Uterus (tissue), 4 donors: ENCODE measurements at places on chromosomes 12 and 14. TPM values are rescaled to one million over a fixed set of nuclear protein-coding genes. Genes with fewer than 3 reads are reported as not detected.

Gene YAF2
- 18.2 TPM for total RNA-seq

DNA sequence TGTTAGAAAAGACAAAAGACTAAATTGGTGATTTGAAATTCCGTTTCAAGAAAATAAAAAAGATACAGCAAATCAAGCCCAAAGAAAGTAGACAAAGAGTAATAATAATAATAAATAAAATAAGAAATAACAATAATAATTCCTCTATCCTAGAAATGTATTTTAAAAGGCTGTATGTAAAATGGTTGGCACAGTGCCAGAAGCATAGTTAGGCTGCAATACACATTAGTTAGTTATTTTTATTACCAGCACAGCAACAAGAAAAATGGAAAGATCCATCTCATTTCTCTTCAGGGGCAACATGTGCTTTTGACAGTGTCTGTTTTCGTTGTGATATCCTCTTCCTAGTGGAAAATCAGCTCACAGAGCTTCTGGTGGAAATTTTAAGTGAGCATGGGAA, 174.1 kb upstream of the TMTC1 start:
- no peaks in the 10 kb centered on the region for H3K27me3 ChIP-seq
- no peak overlapping the region for H3K4me3 ChIP-seq
- H3K36me3 ChIP-seq, result no peaks in the 10 kb centered on the region
- H3K27ac ChIP-seq, result no peak overlapping the region
- DNase-seq, result no peak
- H3K4me1 ChIP-seq, result no peaks in the 10 kb centered on the region

- H3K36me3 ChIP-seq, result no peaks in the 10 kb centered on the region
- peak overlapping the region; percentile 57 for H3K4me3 ChIP-seq
- DNase-seq, result peak; percentile 18
- H3K27ac ChIP-seq, result peak overlapping the region; percentile 96
- H3K27me3 ChIP-seq, result no peaks in the 10 kb centered on the region
Observed at GRCh38 chr14:35121026-35121886, 534 bp downstream of the PPP2R3C start.

DNA sequence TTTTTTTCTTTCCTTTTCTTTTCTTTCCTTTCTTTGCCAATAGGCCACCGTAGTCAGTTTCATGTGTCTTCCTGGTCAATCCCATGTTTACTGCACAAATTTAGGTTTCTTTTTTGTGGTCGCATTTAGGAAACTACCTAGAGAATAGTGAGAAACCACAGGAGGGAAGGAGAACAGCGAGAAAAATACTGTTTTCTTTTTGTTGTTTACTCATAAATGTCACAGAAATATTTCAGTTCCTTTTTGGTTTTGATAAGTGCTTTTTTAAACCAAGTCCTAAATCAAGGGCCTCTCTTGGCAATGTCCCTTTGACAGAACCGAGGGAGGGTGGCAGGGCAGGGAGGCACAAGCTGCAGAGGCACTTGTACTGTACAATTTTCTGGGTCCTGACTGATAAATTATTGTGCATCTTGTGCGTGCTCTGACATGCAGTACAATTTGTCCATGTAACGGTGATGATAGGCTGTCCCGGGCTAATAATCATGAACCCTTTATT, 326.1 kb downstream of the CACNA1C start:
- H3K4me1 ChIP-seq, result peaks cover 3% of the 10 kb centered on the region
- no peak for DNase-seq
- H3K27ac ChIP-seq, result peak overlapping the region; percentile 53
- no peaks in the 10 kb centered on the region for H3K36me3 ChIP-seq
- no peaks in the 10 kb centered on the region for H3K27me3 ChIP-seq
- H3K4me3 ChIP-seq, result no peak overlapping the region

- peak overlapping the region; percentile 52 for H3K27ac ChIP-seq
- peaks cover under 1% of the 10 kb centered on the region for H3K4me1 ChIP-seq
- no peaks in the 10 kb centered on the region for H3K27me3 ChIP-seq
- H3K4me3 ChIP-seq, result no peak overlapping the region
- no peaks in the 10 kb centered on the region for H3K36me3 ChIP-seq
Observed at GRCh38 chr12:108643941-108644810, 10.5 kb upstream of the SELPLG start.

GRCh38 chr14:66916421-66916820, 272.8 kb upstream of the GARIN2 start:
- no peak for DNase-seq
- H3K27me3 ChIP-seq, result no peaks in the 10 kb centered on the region
- no peaks in the 10 kb centered on the region for H3K36me3 ChIP-seq
- H3K4me3 ChIP-seq, result no peak overlapping the region

DNA sequence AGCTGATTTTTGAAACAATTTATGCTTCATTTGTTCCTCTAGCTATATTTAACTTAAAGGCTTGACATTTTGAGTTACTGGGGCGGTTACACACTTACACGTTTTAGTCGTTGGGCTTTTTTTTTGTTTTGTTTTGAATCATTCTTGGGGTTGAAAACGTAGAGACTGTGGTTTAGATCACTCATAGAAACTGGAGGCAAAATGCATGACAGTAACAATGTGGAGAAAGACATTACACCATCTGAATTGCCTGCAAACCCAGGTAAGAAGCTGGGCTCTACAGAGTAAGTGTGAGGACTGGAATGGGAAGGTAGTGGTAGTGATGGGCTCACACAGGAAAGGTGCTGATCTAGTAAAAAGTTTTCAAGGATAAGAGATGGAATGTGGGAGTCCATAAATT, at the start of gene CLEC2D:
TSS of gene CLEC2D (plus strand) at position 180 of the 400 bp plus-strand sequence. CDS start at position 202, 22 bp downstream.
- H3K27ac ChIP-seq, result peak within 1 kb of the TSS; percentile 59
- no peaks in the 10 kb centered on the region for H3K4me1 ChIP-seq
- no peaks in the 10 kb centered on the region for H3K36me3 ChIP-seq
- no peak within 1 kb of the TSS for H3K4me3 ChIP-seq

- no peaks in the 10 kb centered on the region for H3K4me1 ChIP-seq
- no peak for DNase-seq
- no peaks in the 10 kb centered on the region for H3K27me3 ChIP-seq
Observed at GRCh38 chr12:80829767-80830166, 108.0 kb downstream of the LIN7A start.

- no peak overlapping the region for H3K27ac ChIP-seq
- H3K36me3 ChIP-seq, result no peaks in the 10 kb centered on the region
- H3K4me3 ChIP-seq, result no peak overlapping the region
Observed at GRCh38 chr14:104108570-104109541, 23.4 kb downstream of the ASPG start.

GRCh38 chr12:51424662-51425539, at the start of gene SLC4A8:
Gene SLC4A8 (plus strand): TSS chr12:51424831. CDS start chr12:51424988, 157 bp downstream.
- H3K4me3 ChIP-seq, result peak within 1 kb of the TSS; percentile 45
- H3K36me3 ChIP-seq, result no peaks in the 10 kb centered on the region
- no peak within 1 kb of the TSS for H3K27ac ChIP-seq

GRCh38 chr12:89941436-89941835, 232.8 kb upstream of the ATP2B1 start:
- no peaks in the 10 kb centered on the region for H3K27me3 ChIP-seq
- no peak overlapping the region for H3K4me3 ChIP-seq
- H3K36me3 ChIP-seq, result no peaks in the 10 kb centered on the region

DNA sequence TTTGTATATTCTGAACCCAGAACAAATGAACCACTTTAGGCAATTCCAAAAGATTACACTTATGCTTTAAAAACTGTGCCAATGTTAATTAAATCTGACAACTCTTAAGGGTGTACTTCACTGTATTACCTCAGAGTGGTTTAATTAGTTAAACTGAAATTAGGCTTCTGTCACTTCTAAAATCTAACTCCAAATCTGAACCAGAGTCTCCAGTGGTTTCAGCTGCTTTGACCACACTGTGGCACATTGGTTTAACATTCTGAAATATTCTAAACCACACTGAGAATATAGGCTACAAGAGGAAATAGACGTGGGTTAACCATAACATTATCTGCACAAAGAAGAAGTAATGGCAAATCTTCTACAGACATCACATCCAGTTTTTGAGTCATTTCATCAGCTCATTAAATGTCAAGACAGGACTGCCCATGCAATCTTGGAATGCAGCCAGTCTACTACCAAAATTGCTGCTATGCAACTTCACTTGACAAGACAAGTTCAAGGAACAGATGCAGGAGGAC, 94.8 kb downstream of the LRP6 start:
- H3K27me3 ChIP-seq, result no peaks in the 10 kb centered on the region
- DNase-seq, result no peak
- no peak overlapping the region for H3K4me3 ChIP-seq
- no peak overlapping the region for H3K27ac ChIP-seq
- no peaks in the 10 kb centered on the region for H3K4me1 ChIP-seq
